ENCODE measurements at places on chromosomes 7 and 10. TPM values are rescaled to one million over a fixed set of nuclear protein-coding genes. Genes with fewer than 3 reads are reported as not detected.

Gene CASP2
- 16.0 TPM for total RNA-seq

Gene OR2A7
- 0.11 TPM for total RNA-seq

Gene PALS2
- 51.1 TPM for total RNA-seq

Gene CNPY1
- 1.7 TPM for total RNA-seq

Gene CYP17A1
- not detected for total RNA-seq

Gene LZTS2
- 21.9 TPM for total RNA-seq

Gene HEPACAM2
- not detected for total RNA-seq

Gene PDK4
- 0.71 TPM for total RNA-seq

Gene NEUROG3
- not detected for total RNA-seq

Gene SNX10
- 54.2 TPM for total RNA-seq

Gene VWA2
- total RNA-seq = not detected

Gene EEPD1
- total RNA-seq = 10.7 TPM

Gene NSUN5
- 159 TPM for total RNA-seq

Gene SPRN
- not detected for total RNA-seq

Gene PRTFDC1
- 4.9 TPM for total RNA-seq

Gene PILRA
- 0.69 TPM for total RNA-seq

Gene MMD2
- total RNA-seq = not detected

Gene VWDE
- 0.42 TPM for total RNA-seq

Gene PTPN20
- not detected for total RNA-seq

Gene TRIM50
- not detected for total RNA-seq

Gene FAM25A
- total RNA-seq = not detected

Gene CARD11
- 4.5 TPM for total RNA-seq

Gene PRRT4
- total RNA-seq = not detected

Gene CTAGE6
- total RNA-seq = not detected

Gene GPC2
- 16.7 TPM for total RNA-seq

Gene TMEM236
- 0.06 TPM for total RNA-seq

Gene CCDC146
- 0.34 TPM for total RNA-seq

Gene ZNF853
- 0.86 TPM for total RNA-seq

Gene GTF2IRD2
- 18.6 TPM for total RNA-seq

Gene SLC29A4
- total RNA-seq = 1.4 TPM

Gene DDC
- not detected for total RNA-seq

Gene BUB3
- total RNA-seq = 381 TPM

Gene TBX20
- total RNA-seq = 1.9 TPM

Gene LDB3
- 0.45 TPM for total RNA-seq

Gene SEMA3C
- 123 TPM for total RNA-seq

Gene SSC4D
- 2.5 TPM for total RNA-seq

Gene CYP3A4
- total RNA-seq = 0.11 TPM

Gene PSPH
- total RNA-seq = 113 TPM

Gene FBH1
- 35.3 TPM for total RNA-seq

Gene ODAD2
- total RNA-seq = 1.9 TPM

Gene MRC1
- total RNA-seq = not detected

Gene ZNF804B
- not detected for total RNA-seq

Gene AKR1B1
- total RNA-seq = 111 TPM

Gene STAMBPL1
- total RNA-seq = 23.9 TPM

Gene PNLIP
- not detected for total RNA-seq

Gene CFAP58
- 0.06 TPM for total RNA-seq

Gene C10orf53
- total RNA-seq = not detected

All from Daoy (cell line).